ENCODE measurements at places on chromosomes 5 and 9. TPM values are rescaled to one million over a fixed set of nuclear protein-coding genes. Genes with fewer than 3 reads are reported as not detected.

- DNase-seq = peak; percentile 89
Observed at GRCh38 chr9:105054491-105054890, 126.5 kb upstream of the ABCA1 start.

DNA sequence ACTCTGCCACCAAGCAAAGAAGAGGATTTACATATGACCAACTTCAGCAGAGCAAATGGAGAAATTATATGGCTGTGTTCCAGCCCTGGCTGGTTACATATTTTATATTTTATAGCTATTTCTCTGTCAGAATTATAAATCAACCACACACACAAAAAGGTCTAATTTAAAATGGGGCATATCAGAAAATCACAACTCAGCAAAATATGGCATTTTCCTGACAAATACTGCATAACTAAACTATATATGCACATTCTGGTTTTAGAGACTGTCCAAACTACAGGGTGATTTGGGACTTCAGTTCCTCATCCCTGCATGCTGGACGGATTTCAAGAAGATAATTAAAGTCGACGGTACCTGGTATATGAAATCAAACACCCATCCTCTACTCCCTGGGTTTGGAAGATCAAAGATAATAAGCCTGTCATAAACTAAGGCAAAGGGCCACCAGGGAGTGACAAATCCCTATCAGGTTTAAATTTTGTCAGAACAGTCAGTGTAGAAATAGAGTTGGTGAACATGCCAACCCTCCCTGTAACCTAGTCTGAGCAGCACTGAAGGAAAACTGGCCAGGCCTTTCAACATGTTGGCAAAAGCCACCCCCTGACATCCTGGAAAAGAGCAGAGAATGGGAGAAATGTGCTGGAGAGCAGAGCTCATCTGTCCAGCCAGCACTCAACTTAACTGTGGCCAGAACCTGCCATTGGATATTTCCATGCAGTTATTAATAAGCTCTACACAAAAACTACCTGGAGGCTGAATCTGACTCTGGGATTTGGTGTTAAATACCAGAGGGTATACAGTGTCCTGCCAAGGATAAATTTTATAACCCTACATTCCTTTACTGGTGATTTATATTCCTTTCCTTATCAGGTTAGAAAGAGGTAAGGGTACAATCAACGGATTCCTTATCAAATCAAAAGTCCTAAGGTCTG is 235.7 kb downstream of the ENC1 start:
- no peak for DNase-seq

DNA sequence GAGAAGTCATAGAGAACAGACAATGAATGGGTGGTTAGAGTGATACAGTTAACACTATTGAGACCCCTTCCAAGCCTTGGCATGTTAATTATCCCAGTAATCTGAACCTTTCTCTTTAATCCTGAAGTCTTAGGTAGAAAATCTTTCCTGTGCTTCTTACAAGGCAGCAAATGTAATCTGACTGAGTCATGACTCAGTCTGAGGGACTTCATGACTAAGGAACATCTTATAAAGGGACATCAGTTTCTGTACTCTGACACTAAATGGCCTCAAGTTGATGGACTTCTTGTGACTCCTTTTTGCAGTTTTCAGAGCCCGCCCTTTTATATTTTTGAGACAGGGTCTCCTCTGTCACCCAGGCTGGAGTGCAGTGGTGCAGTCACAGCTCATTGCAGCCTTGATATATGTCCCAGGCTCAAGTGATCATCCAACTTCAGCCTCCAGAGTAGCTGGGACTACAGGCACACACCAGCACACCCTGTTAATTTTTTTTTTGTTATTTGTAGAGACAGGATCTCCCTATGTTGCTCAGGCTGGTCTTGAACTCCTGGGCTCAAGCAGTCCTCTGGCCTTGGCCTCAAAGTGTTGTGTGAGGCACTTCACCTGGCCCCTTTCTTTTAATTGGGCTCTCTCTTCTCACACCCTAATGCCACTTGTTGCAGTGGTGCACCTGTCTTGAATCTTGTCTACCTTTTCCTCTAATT is 9.5 kb downstream of the EXOSC3 start:
- peak; percentile 58 for DNase-seq

The HBEGF gene
- total RNA-seq = 18.8 TPM

The ZBED3 gene
- total RNA-seq = 0.28 TPM

The PCDHGA5 gene
- total RNA-seq = 2.0 TPM

The PIGO gene
- total RNA-seq = 8.1 TPM
